ENCODE measurements at places on chromosomes 7 and 10. TPM values are rescaled to one million over a fixed set of nuclear protein-coding genes. Genes with fewer than 3 reads are reported as not detected.

NUTM2A gene
- polyA plus RNA-seq: 0.86 TPM

DNA sequence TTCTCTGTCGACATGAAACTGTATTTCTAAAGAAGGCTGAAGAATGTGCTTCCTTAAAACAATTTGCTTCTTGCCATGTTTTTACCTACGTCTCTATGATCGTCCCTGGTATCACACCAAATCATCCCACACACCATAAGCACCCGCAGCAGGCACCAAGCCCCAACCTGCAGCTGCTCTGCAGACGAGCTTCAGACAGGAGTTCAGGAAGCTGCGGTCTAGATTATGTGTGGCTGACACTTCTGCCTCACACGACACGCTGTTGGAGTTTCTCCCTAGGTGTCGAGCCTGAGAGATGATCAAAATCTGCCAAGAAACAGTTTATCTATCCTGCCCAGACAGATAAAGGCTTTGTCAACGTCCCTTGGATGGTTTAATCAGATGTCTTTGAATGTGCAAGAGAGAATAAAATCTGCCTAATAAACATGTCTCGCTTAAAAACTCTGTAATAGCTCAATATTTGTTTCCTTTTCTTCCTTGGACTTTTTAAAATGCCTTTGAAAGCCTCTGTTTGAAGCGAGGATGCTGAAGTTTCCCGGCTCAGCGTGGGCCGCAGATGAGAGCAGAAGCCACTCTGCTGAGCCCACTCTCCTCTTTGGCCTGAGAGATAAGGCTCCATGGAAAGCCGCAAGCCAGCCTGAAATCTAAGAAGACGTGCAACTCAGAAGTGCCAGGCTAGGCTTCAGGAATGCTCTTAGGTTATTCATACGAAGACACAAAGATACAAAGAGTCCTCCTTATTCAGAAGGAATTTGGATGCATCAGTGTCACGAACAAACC is 158.3 kb upstream of the PFKP start:
- no peak for DNase-seq
- H3K27me3 ChIP-seq: peaks cover 46% of the 10 kb centered on the region
- H3K4me3 ChIP-seq: no peak overlapping the region
- no peak overlapping the region for H3K27ac ChIP-seq
- H3K36me3 ChIP-seq: no peaks in the 10 kb centered on the region

- DNase-seq: no peak
- peaks cover 100% of the 10 kb centered on the region for H3K4me1 ChIP-seq
These were observed 109.9 kb downstream of the ZMIZ1 start for GRCh38 chr10:79178614-79179163.

COG5 gene
- polyA plus RNA-seq: 3.6 TPM

DNA sequence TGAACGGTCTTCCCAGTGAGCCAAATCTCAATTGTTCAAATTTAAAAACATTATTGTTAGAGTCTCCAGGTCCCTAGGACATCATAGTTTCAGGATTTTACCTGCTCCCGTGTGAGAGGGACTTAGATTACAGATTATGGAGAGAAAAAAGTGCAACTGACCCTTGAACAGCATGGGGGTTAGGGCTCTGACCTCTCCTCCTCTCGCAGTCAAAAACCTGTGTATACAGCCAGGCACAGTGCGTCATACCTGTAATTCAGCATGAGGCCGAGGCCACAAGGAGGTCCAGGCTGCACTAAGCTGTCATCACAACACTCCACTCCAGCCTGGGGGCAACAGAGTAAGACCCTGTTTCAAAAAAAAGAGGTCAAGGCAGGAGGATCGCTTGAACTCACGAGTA is 25.5 kb downstream of the BAZ1B start:
- no peak overlapping the region for H3K4me3 ChIP-seq
- DNase-seq: no peak

- no peaks in the 10 kb centered on the region for H3K36me3 ChIP-seq
- DNase-seq: no peak
- no peaks in the 10 kb centered on the region for H3K27me3 ChIP-seq
- H3K4me1 ChIP-seq: no peaks in the 10 kb centered on the region
- H3K27ac ChIP-seq: no peak overlapping the region
These were observed 10.7 kb upstream of the PRPS1L1 start for GRCh38 chr7:18038382-18038781.

BUB3 gene
- 62.2 TPM for polyA plus RNA-seq

DNA sequence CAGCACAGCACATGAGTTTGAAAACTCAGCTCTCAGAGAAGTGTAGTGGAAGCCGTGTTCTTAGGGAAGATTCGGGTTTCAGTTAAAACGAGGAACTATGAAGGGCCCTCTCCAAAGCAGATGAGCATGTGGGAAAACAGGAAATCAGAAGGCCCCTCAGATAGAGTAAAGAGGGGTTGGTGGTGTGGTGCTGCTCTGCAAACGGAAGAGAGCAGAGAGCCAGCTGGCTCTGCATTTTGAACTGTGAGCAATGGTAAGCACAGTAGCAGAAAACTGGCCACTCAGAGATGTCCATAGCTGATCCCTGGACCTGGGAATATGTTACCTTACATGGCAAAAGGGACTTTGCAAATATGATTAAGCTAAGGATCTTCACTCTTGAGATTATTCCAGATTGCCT is 27.9 kb upstream of the CUL1 start:
- no peaks in the 10 kb centered on the region for H3K27me3 ChIP-seq
- no peaks in the 10 kb centered on the region for H3K36me3 ChIP-seq

CFAP70 gene
- 3.1 TPM for polyA plus RNA-seq

DNA sequence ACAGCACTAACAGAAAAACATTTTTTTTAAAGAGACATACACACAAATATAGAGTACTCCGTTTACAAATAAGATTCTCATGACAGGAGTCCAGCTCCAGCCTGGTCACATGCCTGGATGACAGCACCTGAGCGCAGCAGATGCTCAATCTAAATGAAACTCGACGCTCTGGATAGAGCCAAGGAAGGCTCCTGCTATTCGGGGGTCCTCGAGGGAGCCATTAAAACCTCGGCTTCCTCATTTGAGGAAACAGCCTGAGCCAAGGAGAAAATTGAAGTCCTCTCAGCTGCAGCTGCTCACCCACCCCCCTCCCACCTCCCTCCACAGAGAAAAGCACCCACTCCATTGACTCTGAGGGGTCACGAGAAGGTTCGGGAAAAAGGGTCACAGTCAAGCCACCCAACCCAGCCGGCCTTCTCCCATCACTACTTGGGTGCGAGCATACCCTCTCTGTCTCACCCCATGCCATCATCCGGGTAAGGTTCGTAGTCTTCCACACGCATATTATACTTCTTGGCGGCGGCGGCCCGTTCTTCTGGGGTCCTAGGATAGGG is 673 bp downstream of the NDUFB8 start:
- peaks cover 29% of the 10 kb centered on the region for H3K4me1 ChIP-seq
- H3K36me3 ChIP-seq: peaks cover 31% of the 10 kb centered on the region
- H3K27me3 ChIP-seq: no peaks in the 10 kb centered on the region

GRCh38 chr10:60105295-60105695 is 198.9 kb upstream of the CCDC6 start:
- no peak overlapping the region for H3K27ac ChIP-seq
- H3K36me3 ChIP-seq: no peaks in the 10 kb centered on the region
- H3K27me3 ChIP-seq: no peaks in the 10 kb centered on the region

DNA sequence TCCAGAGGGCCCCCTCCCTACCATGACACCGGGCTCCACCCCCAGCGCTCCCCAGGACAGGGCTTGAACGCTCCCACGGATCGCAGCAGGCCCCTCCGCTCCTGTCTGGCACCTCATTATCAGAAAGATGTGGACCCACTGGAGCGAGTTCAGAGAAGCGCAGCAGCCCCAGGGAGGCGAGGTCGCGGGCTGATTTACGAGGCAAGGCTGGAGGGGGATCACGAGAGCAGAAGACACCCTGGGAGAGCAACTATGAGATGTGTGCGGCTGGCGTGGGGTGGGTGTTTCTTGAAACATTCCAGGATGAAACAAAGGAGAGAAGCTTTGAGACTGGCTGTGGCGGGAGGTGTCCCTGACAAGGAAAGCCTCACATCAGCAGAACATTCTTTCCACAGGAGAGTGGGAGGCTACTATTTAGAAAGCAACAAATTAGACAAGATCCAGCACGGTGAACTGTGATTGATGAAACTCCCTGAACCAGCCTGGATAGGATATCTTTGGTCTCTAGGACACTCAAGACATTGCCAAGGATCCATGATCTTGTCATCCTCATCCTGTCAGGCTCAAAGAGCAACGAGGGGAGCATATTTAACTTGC is 66.0 kb downstream of the JCAD start:
- no peak overlapping the region for H3K27ac ChIP-seq
- no peaks in the 10 kb centered on the region for H3K36me3 ChIP-seq
- H3K4me3 ChIP-seq: no peak overlapping the region
- no peaks in the 10 kb centered on the region for H3K4me1 ChIP-seq
- H3K27me3 ChIP-seq: no peaks in the 10 kb centered on the region
- DNase-seq: no peak

- H3K27ac ChIP-seq: no peak overlapping the region
- no peaks in the 10 kb centered on the region for H3K4me1 ChIP-seq
- DNase-seq: no peak
- H3K36me3 ChIP-seq: no peaks in the 10 kb centered on the region
- H3K4me3 ChIP-seq: no peak overlapping the region
These were observed 76.8 kb downstream of the GATA3 start for GRCh38 chr10:8130973-8131911.

GRCh38 chr10:95661818-95662217 is 5.3 kb upstream of the ALDH18A1 start:
- H3K4me3 ChIP-seq: no peak overlapping the region
- peaks cover 27% of the 10 kb centered on the region for H3K36me3 ChIP-seq
- peaks cover 4% of the 10 kb centered on the region for H3K4me1 ChIP-seq
- H3K27ac ChIP-seq: no peak overlapping the region
- H3K27me3 ChIP-seq: no peaks in the 10 kb centered on the region
- DNase-seq: no peak

GRCh38 chr7:156026076-156026600 is 213.9 kb upstream of the SHH start:
- H3K27ac ChIP-seq: no peak overlapping the region
- no peaks in the 10 kb centered on the region for H3K36me3 ChIP-seq
- no peak overlapping the region for H3K4me3 ChIP-seq
- no peaks in the 10 kb centered on the region for H3K27me3 ChIP-seq

SLC16A12 gene
- 0.19 TPM for polyA plus RNA-seq

GRCh38 chr10:75499556-75500160 is 68.2 kb downstream of the LRMDA start:
- H3K36me3 ChIP-seq: no peaks in the 10 kb centered on the region
- peaks cover 11% of the 10 kb centered on the region for H3K4me1 ChIP-seq
- DNase-seq: no peak
- H3K27me3 ChIP-seq: no peaks in the 10 kb centered on the region

GRCh38 chr7:77459311-77459726 is 43.2 kb upstream of the GSAP start:
- no peak overlapping the region for H3K4me3 ChIP-seq
- no peaks in the 10 kb centered on the region for H3K36me3 ChIP-seq
- H3K27ac ChIP-seq: no peak overlapping the region
- peaks cover 10% of the 10 kb centered on the region for H3K4me1 ChIP-seq
- no peaks in the 10 kb centered on the region for H3K27me3 ChIP-seq
- DNase-seq: no peak

DNA sequence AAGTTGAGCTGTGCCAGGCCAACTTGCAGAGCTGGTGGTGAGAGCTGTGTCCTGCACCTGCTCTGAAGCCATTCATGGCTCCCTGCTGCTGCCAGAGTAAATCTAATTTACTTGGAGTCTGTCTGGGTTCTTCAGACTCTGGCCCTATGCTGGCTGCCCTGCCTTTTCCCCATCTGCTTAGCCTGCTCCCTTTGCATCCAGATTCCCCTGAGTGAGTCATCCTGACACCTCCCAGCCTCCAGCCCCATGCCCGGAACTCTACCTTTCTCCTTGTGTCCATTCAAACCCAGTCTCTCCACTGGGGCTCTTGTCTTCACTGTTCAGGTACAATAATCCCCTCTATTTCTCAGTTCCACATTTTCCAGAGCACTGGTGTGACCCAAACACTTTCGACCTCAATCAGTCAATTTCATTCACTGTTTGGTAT is 434.4 kb upstream of the ZMIZ1 start:
- H3K4me3 ChIP-seq: no peak overlapping the region
- DNase-seq: no peak
- no peak overlapping the region for H3K27ac ChIP-seq
- H3K36me3 ChIP-seq: no peaks in the 10 kb centered on the region

- H3K27me3 ChIP-seq: no peaks in the 10 kb centered on the region
- DNase-seq: no peak
- no peak overlapping the region for H3K27ac ChIP-seq
- H3K36me3 ChIP-seq: no peaks in the 10 kb centered on the region
- peaks cover under 1% of the 10 kb centered on the region for H3K4me1 ChIP-seq
These were observed 705.0 kb downstream of the PARD3 start for GRCh38 chr10:34109952-34110702.

DNA sequence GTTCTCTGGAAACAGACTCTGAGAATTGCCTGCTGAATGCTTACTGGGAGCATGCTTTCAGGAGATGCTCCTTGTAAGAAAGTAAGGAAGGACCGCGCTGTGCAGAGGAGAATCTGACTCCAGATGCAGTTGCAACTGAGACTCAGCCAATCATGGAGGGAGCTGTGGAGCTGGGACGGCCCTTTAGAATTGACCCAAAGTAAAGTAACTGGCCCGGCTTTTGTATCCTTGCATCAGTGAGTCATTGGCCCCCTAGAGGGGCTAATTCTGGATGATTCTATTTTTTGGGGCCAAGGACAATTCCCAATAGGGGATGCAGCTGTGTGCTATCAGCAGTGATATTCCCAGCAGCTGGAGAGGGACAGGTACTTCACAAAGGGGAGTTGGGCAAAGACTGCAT is 170.4 kb downstream of the PTEN start:
- H3K36me3 ChIP-seq: no peaks in the 10 kb centered on the region
- DNase-seq: no peak
- H3K27me3 ChIP-seq: no peaks in the 10 kb centered on the region
- H3K4me1 ChIP-seq: peaks cover 17% of the 10 kb centered on the region
- no peak overlapping the region for H3K4me3 ChIP-seq
- H3K27ac ChIP-seq: no peak overlapping the region

PHF14 gene
- polyA plus RNA-seq: 23.5 TPM

- H3K4me3 ChIP-seq: no peak overlapping the region
- H3K36me3 ChIP-seq: peaks cover 32% of the 10 kb centered on the region
- no peak overlapping the region for H3K27ac ChIP-seq
- no peaks in the 10 kb centered on the region for H3K4me1 ChIP-seq
These were observed 30.1 kb upstream of the FOXL3 start for GRCh38 chr7:259751-260405.

IGF2BP3 gene
- 2.2 TPM for polyA plus RNA-seq

EIF5AL1 gene
- polyA plus RNA-seq: 0.80 TPM

DNA sequence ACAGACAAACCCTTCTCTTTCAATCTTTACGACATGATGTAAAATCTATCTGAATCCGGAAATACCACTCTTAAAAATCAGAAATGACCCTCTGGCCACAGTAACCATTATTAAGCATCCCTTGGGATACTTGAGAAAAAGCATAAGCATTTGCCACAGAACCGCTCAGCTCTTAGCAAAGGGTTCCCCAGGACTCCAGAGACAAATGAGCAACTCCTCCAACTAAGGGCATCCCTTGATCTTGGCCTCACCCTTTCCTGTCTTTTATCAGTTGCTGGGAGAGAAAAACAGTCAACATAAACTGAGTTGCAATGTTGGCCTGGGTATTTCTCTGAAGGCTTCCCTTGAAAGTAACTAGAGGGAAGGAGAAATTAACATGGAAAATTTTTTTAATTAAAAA is 3.5 kb downstream of the PDLIM1 start:
- no peak for DNase-seq
- H3K36me3 ChIP-seq: no peaks in the 10 kb centered on the region
- H3K27me3 ChIP-seq: peaks cover 22% of the 10 kb centered on the region
- no peak overlapping the region for H3K4me3 ChIP-seq

SEM1 gene
- polyA plus RNA-seq: 78.6 TPM

- peaks cover 6% of the 10 kb centered on the region for H3K36me3 ChIP-seq
- no peaks in the 10 kb centered on the region for H3K27me3 ChIP-seq
- no peak overlapping the region for H3K27ac ChIP-seq
- no peak for DNase-seq
- H3K4me3 ChIP-seq: no peak overlapping the region
- H3K4me1 ChIP-seq: peaks cover 88% of the 10 kb centered on the region
These were observed 184.2 kb downstream of the CELF2 start for GRCh38 chr10:11201911-11202310.

MYH16 gene
- polyA plus RNA-seq: not detected
